ENCODE measurements at places on chromosomes 12 and 14.

DNA sequence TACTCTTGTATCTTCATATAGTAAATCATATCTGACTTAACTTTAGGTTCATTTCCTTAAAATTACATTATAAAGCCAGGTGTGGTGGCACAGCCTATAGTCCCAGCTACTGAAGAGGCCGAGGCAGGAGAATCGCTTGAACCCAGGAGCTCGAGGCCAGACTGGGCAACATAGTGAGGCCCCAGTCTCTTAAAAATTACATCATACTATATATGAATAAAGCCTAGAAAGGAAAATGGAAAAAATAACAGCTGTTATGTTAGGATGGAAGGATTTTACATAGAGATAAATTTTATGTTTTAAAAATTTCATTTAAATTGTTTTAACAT, 4.2 kb downstream of the HECTD1 start:
- no peak for DNase-seq

DNA sequence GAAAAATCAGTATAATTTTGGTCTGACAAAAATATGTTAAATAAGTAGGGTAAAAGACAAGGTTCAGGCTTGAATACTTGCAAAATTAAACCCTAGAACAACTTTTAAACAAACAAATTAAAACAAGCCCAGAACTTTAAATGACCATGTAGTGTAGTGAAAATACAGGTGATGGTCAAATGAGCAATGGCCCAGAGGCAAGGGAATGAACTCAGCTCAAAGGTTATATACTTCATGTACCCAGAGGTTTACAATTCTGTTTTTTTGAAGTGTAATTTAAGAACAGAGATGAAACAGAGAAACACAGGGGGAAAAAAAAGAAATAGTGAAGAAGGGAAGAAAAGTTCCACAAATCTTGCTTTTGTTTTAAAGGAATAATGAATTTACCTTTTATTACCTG, 949.2 kb downstream of the TRHDE start:
- no peak for DNase-seq

DNA sequence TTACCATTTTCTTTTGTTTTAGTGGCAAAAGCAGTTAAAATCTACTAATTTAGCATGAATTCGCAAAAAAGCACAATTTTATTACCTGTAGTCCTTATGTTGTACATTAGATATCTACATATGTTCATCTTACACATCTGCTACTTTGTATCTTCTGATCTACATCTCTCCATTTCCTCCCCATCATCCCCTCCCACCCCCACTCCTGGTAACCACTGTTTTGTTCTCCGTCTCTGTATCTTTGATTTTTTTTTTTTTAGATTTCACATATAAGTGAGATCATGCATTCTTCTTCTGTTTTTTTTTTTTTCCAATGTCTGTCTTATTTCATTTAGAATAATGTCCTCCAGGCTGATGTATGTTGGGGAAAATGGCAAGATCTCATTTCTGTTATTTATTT, 922.7 kb downstream of the VRK1 start:
- no peak for DNase-seq

- DNase-seq = no peak
Measured at GRCh38 chr12:52226446-52226845, 6.6 kb upstream of the KRT7 start.

- DNase-seq = peak; percentile 20
Measured at GRCh38 chr12:54475537-54475936, 2.1 kb upstream of the GTSF1 start.

GRCh38 chr12:98113548-98113947, 401.8 kb upstream of the TMPO start:
- no peak for DNase-seq

DNA sequence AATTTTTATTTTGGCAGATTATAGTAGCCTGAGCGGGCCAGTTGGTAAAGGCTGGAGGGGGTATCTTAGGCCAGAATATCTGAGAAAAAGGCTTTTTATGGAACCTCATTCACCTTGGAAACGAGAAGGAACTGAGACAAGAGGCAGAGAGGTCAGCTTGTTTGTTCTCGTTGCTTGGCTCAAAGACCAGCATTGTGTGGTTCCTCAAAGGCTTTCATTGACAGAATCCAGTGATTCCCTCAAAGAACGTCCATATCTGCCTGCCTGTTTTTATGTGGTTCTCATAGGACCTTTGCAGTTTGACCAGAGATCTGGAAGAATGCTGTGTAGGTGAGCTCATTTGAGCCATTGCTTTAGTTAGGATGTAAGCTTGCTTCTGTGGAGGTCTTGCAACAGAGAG, 117.3 kb downstream of the CFAP54 start:
- no peak for DNase-seq

DNA sequence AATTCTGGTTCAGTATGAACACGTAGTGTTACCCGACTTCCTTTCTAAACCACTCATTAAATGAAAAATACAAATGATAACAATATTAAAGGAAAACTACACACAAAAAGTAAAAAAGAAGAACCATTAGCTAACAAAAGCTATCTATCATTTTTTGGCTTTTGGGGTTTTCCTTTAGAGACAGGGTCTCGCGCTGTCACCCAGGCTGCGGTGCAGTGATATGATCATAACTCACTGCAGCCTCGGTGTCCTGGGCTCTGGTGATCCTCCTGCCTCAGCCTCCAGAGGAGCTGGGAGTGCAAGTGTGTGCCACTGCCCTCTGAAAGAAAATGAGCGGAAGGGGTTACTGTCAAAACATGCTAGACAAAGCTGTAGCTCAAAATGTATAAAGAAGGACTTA, 238.2 kb upstream of the AVPR1A start:
- no peak for DNase-seq

GRCh38 chr12:113886721-113887120, 79.4 kb downstream of the RBM19 start:
- DNase-seq = no peak

DNA sequence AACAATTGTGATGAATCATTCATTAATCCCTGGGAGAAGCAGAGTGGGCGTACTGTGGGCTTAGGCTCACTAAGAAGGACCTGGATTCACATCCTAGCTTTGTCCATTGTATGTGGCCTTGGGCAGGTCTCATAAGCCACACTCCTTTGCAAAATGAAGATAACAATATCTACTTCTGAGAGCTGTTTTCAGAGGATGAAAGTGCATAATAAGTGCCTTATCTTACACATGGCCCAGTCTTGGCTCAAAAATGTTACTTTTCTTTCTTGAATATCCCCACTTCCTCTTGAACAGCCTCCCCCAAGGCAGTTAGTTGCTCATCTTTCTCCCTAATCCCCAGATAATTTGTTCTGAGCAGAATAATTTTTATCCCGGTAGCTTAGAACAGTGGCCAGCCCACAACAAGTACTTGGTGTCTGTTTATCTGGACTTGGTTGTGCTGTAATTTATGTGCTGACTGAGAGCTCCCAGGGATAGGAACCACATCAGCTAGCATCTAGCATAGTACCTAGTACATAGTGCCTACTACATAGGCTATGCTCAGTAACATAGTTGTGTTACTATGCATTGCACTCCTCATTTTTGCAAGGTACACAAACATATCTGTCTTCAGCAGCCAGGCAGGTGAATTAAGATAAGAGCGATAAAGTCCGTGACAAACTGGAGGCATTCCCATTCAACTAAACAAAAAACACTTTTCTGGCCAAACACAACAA, 61.7 kb upstream of the NUDT4 start:
- no peak for DNase-seq

GRCh38 chr12:66087365-66087943, 43.1 kb downstream of the LLPH start:
- peak; percentile 80 for DNase-seq

- DNase-seq = no peak
Measured at GRCh38 chr14:52923902-52924575, 26.8 kb downstream of the FERMT2 start.

GRCh38 chr12:93050026-93050747, 121.1 kb upstream of the EEA1 start:
- peak; percentile 77 for DNase-seq

GRCh38 chr12:79848339-79848738, 86.6 kb downstream of the PPP1R12A start:
- no peak for DNase-seq

GRCh38 chr14:101176535-101177205, 273.1 kb upstream of the RTL1 start:
- DNase-seq = no peak

- no peak for DNase-seq
Measured at GRCh38 chr12:30928356-30929244, 2.1 kb downstream of the TSPAN11 start.

GRCh38 chr14:39342768-39343167, 89.5 kb downstream of the FBXO33 start:
- no peak for DNase-seq

DNA sequence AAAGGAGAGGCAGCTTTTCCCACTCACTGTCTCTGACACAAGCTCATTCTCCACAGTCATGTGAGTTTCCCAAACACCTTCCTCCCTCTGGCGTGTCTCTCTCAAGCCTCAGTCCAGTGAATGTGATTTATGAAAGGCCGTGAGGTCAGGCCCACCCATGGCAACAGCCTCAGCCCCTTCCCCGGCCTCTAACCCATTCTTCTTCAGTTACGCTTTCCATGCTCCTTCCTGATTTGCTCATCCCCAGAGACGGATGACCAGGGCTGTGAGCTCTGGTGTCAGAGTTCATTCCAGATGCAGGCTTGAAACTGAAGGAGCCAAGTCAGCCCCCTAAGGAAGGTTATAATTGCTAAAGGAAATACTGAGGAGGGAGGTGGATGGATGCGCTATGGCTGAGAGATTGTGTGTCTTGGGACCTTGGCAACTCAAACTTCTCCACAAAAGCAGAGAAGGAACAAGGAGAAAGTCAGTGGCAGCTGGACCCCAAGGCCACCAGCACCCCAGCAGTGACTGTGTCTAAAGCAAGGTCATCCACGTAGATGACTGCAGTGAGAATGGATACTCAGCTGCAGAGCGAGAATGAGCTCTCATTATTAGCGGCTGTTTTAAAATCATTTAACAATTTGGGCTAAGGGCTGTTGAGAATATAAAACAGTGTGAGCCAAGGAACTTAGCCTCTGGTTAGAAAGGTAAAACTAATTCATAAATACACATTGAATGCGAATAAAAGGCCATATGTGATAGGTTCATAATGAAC, 84.1 kb downstream of the FBXL14 start:
- no peak for DNase-seq

DNA sequence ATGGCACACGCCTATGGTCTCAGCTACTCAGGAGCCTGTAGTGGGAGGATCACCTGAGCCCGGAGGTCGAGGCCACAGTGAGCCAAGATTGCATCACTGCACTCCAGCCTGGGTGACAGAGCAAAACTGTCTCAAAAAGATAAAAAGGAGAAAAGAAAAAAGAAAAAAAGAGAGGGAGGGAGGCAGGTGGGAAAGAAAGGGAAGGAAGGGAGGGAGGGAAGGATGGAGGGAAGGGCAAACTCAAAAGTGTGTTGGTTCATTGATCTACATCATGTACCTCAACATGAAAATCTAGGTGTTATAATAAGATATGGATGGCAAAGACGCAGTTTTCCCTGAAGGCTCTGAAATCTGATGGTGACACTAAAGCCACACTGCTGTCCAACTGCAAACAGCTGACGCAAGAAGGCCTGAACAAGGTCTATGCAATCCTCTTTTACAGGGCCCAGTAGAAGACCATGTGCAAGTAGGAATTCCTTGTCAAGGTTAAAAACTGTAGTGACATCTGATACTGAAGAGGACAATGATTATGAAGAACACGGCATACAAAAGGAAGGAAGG, 143.6 kb downstream of the ITPR2 start:
- no peak for DNase-seq

DNA sequence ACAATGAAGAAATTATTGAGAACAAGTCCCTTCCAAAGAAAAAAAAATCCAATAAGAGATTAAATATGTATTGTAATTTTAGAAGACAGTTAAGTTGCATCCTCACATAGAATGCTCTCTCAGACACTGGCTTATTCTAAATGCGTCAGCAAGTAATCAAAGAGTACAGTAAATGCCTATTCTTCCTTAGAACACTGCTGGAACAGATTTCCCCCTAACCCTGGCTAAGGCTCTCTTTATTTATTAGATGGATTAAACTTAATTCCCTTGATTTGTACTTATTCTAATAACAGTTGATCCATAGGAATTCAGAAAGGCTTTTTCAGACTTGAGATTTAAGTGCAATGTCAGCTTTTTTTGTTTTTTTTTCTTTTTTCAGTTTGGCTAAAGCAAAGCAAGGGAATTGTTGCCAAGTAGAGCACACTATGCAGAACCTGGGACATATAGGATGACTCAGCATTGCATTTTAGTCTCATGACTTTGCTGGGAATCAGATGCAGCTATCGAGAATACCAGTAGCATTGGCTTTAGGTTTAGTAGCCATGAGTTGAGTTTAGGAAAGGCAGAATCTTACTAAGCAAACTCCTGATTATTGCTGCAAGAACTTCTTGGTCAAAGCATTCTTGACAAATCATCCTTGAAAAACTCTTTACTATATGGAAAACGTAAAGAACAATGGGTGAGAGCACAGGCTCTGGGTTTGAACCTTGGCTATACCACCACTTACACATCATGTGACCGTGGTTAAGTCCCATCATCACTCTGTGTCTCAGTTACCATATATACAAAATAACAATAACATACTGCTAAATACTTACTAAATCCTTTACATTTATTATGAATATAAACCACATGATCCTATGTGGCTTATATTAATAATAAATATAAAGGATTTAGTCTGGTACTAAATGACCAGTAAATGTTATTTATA, 26.7 kb downstream of the MED21 start:
- DNase-seq = peak; percentile 94

DNA sequence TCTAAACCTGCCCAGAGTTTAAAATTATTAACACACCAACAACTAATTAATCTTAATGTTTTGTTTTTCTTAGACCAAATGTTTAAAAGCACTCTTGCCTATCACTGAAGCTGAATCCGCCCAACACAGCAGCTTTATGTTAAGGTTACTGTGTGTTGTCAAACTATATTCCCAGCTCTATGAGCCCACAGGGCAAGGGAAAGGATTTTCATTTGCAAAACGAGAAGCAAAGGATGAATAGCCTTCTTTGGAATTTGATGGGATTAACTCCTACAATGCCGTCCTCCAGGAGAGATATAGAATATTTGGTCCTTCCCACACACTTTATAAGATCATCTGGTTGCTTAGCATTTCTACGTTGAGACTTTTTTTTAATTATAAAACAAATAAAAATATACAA, 43.7 kb downstream of the DUSP16 start:
- peak; percentile 21 for DNase-seq

All from fibroblast of skin of abdomen (primary cell).